ENCODE measurements at places on chromosomes 4 and X.

DNA sequence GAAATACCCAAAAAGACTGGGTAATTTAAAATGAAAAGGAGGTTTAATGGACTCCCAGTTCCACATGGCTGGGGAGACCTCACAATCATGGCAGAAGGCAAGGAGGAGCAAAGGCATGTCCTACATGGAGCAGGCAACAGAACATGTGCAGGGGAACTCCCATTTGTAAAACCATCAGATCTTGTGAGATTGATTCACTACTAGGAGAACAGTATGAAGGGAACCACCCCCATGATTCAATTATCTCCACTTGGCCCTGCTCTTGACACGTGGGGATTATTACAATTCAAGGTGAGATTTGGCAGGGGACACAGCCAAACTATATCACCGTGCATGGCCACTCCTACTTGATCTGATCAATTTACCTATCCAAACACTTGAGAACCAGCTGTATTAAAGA is 131.5 kb upstream of the LDB2 start:
- no peak for DNase-seq

DNA sequence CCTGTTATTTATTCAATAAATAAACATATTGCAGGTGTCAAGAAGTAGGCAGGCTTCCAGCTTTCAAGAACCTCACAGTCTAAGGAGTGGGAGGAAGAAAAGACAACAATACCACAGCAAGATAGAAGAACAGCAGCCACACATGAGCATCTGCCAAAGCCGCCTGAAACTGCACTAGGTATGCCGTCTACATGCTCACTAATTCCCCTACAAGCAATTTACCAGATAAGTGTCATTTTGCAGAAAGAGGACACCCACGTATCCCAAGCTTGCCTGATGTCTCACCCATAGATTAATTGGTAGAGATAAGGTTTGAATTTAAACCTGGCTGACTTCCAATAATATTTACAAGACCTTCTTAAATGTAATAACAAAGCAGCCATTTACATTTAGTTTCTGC is 439.4 kb upstream of the CPEB2 start:
- DNase-seq, result no peak

DNA sequence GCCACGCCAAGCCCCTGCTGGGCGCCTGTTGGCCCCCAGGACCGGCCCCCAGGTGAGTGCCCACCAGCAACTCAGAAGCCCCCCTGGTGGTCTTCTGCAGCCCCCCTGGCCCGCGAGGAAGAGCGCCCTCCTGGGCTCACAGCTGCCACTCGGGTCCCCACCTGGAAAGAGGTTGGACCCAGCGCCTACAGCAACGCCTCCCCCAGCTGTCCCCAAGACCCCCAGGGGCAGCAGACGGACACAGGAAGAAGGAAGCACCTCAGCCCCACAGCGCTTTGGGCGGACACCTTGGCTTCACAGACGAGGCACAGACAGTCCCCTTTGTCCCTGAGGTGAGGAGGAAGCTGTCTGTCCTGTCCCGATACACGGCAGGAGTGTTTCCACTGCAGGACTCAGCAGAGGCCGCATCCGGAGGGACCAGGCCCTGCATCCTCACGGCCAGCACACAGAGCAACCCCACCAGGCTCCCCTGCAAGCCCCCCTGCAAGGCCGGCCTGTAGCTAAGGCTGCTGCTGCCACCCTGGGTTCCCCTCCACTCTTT is 115.6 kb upstream of the NKX1-1 start:
- DNase-seq, result no peak

GRCh38 chrX:19563327-19563726 is 48.0 kb upstream of the MAP3K15 start:
- no peak for DNase-seq

DNA sequence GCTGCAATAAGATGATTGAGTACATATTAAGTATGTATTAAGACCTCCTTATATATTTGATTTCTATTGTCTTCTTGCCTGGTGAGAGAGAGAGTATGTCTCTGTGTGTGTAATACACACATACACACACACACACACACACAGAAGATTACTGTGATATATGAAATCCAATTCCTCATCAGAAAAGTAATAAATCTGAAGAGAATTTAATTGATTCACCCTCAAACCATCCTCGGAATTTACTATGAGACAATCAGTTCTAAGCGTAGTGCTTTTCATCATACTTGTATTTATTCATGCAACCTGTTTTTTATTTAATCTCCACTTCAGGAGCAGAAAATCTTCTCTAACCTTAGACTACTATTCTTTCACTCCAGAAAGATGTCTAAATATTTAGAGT is 62.3 kb upstream of the TLL1 start:
- no peak for DNase-seq

DNA sequence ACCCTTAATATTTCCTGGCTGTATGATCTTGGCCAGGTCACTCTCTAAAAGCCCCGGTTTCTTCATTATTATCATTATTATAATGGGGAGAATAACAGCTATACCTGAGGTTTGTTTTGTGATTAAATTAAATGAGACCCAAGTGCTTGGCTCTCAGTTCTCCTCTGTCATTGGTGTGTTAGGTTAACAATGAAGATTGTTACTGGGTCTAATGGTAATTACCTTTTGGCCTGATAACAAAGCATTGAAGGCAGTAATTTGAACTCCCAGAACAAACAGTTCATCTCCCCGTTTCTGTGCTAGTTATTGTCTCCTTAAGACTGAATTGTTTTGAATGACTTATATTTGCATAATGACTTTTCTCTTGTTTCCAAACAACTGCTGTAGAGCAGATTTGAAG is 6.8 kb upstream of the ANAPC4 start:
- DNase-seq, result no peak

GRCh38 chr4:169604131-169604900 is 8.1 kb downstream of the NEK1 start:
- DNase-seq, result no peak

DNA sequence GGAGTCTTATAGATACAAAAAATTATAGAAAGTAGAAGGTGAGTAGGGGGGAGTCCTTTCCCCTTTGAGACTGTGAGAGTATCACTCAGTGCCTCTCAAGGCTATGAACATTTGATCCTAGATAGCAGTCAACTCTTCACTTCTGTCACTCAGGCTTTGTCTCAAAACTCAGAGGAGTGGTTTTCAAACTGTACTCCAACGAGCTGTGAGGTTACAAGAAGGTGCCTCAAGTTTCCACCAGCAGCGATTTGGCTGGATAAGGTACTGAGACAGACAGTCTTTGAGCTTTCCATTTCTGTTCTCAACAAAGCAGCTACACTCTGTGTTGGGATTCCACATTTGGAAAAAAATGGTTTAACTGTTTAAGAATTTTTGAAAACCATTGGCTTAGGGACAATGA is 48.0 kb upstream of the NDST3 start:
- no peak for DNase-seq

GRCh38 chrX:131675596-131676194 is 131.8 kb downstream of the OR13H1 start:
- no peak for DNase-seq

DNA sequence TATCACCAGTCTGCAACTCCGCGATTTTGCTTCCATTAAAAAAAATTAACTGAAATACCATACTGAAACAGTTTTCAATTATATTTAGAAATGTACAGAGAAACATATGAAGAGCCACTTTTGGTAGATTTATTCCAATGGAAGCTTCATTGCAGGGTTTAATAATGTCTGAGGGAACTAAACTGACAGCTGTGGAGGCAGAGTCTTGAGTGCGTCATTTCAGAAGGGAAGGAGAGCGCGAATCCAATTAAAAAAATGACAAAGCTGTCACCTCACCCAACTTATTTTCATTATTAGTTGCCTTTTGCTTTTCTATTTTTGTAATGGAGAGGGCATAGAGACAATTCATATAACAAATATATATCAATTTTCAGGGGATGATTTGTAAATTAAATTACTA is 104.0 kb downstream of the UNC5C start:
- DNase-seq, result no peak

- no peak for DNase-seq
These were observed 36.3 kb downstream of the MGARP start for GRCh38 chr4:139243448-139244365.

- DNase-seq, result no peak
These were observed 133.0 kb downstream of the SHROOM4 start for GRCh38 chrX:50680990-50681389.

GRCh38 chr4:146112389-146112788 is 63.1 kb upstream of the LSM6 start:
- DNase-seq, result no peak

GRCh38 chrX:340641-341423 is 22.2 kb upstream of the GTPBP6 start:
- DNase-seq, result peak; percentile 12

DNA sequence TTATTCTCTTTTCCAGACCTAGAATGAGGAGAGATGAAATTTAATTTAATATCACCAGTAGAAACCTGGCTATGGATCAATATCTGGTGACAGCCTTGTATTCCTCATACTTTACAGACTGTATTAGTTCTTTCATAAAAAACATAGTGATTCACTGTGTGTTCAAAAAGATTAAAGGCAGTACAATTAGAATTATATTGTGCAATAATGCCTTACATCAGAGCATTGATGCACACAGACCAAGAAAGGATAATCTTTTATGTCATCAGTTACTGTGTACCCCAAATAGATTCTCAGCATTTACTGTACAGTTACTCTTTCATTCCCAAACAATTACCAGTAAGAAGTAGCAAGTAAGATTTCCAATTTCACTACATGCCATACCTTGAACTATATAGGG is 260.5 kb upstream of the ANXA10 start:
- no peak for DNase-seq

GRCh38 chr4:84985952-84986351 is 19.5 kb upstream of the WDFY3 start:
- DNase-seq, result no peak

DNA sequence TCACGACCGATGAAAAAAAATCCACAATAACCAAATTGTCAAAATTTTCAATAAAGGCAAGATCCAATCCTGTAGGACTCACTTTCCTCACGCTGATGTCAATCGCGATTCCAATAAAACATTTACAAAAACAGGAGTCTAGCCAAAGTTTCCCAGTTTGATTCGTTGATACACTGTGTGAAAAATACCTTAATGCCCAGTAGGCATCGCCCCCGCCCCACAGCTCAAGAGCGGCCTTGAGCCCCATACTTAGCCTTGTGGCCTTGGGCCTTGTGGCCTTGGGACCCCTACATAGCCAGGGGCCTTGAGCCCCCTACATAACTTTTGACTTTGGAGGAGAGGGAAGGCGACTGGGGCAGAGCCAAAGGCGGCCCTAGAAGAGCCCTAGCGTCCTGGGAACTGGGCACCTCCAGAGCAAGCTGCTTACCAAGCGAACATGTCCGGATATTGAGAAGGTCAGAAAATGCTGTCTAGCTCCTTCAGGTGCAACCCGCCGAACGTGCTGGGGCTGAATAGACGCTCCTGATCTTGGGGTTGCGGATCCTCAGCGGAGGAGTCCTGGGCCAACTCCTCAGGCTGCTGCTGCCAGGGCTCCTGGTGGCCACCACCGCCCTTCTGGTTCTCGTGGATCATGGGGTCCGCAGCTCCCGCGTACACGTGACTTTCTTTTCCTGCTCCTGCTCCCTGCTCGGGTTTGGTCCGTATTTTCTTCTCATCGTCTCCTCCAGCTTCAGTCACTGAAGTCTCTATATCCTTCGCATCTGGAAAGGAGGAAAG is 62.9 kb downstream of the RHOXF2B start:
- DNase-seq, result no peak

- no peak for DNase-seq
These were observed 367.5 kb upstream of the CTSO start for GRCh38 chr4:156321203-156321602.

DNA sequence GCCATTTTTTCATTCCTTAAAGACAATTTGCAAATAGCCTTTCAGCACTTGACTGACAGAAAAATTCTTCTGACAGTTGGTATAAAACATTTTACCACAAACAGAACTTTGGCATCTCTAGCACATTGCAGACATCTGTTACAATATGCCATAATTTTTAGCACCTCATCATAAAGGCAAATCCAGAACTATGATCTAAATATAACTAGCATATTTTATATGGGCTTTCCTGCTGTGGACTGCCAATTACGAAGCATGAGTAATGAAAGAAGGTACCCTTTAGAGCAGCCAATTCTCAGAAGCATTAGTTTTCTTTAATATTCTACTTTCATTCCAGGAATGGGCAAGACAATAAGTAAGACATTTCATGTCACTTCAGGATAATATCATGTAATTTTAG is 647.4 kb upstream of the GALNT7 start:
- no peak for DNase-seq

DNA sequence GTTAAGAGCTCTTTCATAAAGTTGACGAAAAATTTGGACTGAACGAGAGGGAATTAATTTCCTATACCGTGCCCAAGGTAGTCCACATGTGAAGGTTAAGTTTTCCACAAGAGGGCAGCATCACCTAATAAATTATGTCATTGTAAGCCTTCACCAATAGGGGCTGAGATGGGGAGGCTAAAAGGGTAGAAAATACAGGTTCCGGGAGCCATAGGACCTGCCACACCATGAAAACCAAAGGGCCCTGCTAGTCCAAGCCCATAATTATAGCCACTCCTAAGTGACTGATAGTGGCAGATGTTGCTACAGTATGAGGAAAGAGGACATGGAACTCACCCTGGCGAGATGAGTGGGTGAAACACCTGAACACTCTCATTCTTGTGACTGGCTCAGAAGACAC is 122.2 kb downstream of the SHROOM4 start:
- DNase-seq, result no peak

All from left colon (tissue), 2 donors.